ENCODE measurements at places on chromosomes 12 and 14.

GRCh38 chr12:26176725-26177124, 18.6 kb upstream of the SSPN start:
- no peak for DNase-seq

DNA sequence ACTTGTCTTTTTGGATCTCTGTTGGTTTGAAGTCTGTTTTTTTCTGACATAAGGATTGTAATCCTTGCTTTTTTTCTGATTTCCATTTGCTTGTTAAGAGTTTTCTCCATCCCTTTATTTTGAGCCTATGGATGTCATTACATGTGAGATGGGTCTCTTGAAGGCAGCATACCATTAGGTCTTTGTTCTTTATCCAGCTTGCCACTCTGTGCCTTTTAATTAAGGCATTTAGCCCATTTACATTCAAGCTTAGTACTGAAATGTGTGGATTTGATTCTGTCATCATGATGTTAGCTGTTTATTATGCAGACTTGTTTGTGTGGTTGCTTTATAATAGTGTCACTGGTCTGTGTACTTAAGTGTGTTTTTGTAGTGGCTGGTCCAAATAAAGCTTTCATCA, 100.0 kb downstream of the CCDC91 start:
- DNase-seq = no peak

- DNase-seq = no peak
These were observed 152.1 kb upstream of the NAV3 start for GRCh38 chr12:77678621-77679020.

DNA sequence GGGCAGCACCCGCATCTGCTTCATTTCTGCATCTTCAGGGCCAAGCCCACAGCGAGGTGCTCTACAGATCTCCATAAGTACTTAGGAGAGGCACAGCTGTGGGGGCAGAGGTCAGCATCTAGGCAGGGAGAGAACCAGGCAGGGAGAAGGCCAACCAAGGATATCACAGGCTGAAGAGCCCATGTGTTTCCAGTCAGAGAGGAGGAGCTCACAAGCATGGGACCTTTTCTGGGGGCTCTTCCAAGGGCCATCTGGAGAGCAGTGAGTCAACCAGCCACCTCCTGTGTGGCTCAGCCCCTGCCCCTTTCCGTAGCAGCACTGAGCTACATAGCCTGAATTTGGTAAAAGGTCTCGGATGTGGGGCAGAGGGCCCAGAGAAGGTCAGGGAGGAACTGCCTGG, 78.5 kb downstream of the ARL6IP4 start:
- DNase-seq = no peak

DNA sequence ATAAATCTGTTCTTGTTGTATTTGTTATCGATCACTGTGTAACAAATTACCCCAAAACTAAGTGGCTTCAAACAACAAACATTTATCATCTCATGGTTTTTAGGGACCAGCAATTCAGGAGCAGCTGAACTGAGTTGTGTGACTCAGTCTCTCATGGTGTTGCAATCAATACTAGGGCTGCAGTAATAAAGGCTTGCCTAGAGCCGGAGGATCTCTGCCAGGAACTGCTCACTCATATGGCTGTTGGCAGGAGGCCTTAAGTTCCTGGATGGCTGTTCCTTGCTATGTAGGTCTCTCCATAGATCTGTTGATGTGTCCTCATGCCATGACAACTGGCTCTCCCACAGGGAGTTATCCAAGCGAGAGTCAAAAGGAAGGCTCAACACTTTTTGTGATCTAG, 3.8 kb upstream of the PSMC6 start:
- DNase-seq = no peak

All from activated CD4-positive, alpha-beta T cell treated with anti-CD3 and anti-CD28 coated beads, Interleukin-2, amount 10 ng/mL, durations not matched to agents 7 days and 5 days (primary cell).